Retinal pigment epithelial cell (primary cell): ENCODE measurements at places on chromosomes 11 and 22.

DNA sequence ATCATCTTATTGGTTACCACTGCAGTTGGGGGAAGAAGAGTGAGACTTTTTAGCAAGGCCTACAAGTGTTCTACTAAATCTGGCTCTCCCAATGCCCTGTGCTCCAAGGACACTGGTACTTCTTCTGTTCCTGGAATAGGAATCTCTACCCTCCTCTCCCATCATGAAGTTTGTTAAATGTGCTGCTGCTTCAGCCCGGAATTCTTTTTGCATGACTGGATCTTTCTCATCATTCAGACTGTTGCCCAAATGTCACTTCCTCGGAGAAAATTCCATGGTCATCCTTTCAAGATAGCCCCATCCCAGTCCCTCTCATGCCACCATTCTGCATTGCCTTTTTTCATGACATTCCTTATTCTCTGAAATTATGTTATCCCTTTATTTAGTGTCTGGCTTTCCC is 400.8 kb downstream of the SOX6 start:
- no peak for DNase-seq

DNA sequence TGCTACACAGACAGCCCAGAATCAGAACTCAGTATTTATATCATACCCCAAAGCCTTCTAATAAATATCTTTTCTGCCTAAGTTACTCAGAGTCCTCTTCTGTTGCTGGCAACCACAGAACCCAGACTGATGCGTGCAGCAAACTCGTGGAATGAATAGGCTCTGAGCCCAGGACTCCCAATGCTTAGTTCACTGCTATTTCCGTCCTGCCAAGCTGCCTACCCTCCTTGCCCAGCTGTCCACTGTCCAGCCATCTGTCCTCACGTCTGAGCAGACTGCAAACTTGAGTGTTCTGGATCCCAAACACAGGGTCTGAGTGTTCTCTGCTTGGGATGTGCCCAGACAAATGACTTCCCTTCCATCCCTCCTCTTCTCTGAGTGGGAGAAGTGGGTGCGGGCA is 19.4 kb downstream of the PTPN5 start:
- DNase-seq: no peak

- DNase-seq: no peak
Observed at GRCh38 chr22:46112405-46112804, 37.9 kb upstream of the PPARA start.

DNA sequence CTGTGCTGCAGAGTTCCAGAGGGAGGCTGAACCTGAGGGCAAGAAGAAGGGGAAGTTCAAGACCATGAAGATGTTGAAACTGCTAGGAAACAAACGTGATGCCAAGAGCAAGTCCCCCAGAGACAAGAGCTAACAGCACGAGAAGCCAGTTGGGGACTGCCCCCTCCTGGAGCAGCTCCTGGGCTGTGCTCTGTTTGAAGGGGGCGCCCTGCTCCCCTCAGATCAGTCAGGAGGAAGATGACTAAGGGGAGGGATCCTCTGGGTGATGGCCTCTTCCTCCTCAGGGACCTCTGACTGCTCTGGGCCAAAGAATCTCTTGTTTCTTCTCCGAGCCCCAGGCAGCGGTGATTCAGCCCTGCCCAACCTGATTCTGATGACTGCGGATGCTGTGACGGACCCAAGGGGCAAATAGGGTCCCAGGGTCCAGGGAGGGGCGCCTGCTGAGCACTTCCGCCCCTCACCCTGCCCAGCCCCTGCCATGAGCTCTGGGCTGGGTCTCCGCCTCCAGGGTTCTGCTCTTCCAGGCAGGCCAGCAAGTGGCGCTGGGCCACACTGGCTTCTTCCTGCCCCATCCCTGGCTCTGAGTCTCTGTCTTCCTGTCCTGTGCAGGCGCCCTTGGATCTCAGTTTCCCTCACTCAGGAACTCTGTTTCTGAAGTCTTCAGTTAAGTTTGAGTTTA is 12.6 kb downstream of the C22orf23 start:
- no peak for DNase-seq

DNA sequence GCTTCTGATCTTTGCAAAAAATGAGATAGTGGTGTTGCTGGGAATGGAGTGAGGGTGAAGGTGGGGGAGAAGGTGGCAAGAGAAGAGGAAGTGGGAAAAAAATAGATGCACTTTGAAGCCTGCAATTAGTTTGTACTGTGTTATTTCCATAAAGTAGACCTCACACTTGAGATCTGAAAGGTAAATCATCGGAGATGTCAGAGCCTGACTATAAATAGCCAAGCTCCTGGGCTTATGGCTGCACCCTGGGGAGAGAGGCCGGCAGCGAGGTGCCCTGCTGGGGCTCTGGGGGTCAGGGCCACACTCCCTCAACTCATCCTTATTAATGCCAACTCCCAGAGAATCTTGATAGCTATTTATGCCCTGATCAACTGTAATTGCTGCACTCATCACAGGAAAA is 134.4 kb downstream of the NXPE2 start:
- DNase-seq: no peak

- DNase-seq: no peak
Observed at GRCh38 chr11:33598426-33599069, 102.1 kb downstream of the C11orf91 start.

GRCh38 chr22:32005453-32005852 is 37.6 kb upstream of the SLC5A1 start:
- no peak for DNase-seq

DNA sequence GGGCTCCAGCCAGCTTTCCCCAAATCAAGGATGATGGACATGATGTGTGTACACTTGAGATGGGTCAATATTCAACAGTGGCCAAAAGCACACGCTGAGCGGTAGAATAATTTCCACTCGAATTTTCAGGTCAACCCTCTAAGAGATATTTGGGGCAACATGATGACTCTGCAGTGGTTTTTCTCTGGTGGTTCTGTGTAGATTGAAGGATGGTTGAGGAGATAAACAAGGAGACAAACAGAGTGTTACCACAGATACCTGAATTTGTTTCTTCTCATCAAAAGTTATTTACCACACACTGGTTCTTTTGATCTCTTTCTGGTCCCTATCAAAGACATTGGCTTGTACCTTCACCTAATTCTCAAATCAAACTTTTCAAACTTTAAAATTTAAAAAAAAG is 242.0 kb downstream of the ETS1 start:
- no peak for DNase-seq

- DNase-seq: no peak
Observed at GRCh38 chr11:118673361-118674081, 5.9 kb downstream of the TREH start.

DNA sequence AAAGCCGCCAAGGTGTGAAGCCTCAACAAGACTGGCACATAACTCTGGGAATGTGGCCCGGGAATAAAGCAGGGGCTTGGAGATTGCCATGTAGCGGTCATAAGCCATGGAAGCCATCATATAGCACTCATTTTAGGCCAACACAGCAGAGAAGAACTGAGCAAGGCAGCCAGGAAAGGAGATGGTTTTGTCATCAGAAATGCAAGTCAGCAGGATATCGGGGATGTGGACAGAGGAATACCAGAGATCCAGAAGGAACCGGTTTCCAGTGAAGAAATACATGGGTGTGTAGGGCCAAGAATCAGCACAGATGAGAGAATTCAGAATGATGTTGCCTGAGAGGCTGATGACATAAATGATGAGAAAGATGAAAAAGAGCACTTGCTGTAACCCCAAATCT is 3.0 kb upstream of the OR9G4 start:
- no peak for DNase-seq

- DNase-seq: no peak
Observed at GRCh38 chr22:29342577-29343312, 27.2 kb upstream of the RASL10A start.

DNA sequence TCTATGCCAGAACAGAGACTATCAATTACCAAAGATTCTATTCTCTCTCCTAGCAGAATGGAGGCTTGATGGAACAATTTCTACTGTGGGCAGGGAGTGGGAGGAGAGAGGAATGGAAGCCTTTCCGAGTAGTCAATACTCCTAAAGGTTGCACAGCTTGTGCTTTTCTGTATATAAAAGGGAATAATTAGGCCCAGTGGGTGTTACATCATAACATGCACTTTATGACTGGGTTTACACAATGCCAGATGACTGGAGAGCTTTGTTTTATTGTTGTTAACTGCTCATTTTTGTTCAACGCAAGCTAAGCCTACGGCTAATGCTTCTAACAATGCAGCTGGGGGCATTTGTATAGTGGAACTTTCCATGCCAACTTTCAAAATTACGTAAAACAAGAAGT is 2237.9 kb upstream of the RAG2 start:
- no peak for DNase-seq

DNA sequence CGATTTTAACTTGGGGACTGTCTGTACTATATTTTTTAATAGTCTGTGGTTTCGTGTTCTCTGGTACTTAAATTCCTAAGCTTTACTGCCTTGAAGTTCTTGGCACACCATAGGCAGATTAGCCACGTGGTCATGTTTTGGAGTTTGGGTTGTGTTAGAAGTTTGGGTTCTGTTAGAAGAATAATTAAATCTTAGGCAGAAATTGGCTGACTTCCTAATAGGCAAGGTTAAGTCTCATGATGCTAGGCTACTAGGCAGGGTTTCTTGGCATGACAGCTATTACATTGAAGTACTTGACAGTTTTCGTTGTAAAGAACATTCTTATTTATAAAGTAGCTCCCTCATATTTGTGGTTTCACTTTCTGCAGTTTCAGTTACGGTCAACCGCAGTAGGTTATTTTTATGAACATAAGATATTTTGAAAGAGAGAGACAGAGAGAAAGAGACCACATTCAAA is 30.0 kb upstream of the MMP7 start:
- peak; percentile 99 for DNase-seq

DNA sequence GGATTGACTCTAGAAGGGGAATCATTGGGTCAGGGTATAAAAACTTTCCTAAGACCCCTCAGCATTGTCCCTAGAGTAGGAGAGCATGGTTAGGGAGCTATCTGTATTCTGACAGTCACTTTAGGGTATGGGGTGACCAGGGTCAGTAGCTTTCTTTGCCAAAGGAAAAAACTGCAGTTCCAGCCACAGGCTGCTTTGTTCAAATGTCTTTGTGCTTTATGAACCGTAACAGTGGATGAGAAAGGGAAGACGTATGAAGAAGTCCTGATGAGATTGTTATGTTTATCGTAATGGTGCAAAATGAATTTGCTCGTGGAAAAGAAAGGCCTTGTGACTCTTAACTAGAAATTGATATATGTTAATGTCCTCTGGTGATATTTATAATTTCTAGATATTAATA is 30.0 kb downstream of the CYB5R2 start:
- no peak for DNase-seq

- no peak for DNase-seq
Observed at GRCh38 chr11:60959431-60959830, 7.5 kb upstream of the SLC15A3 start.

GRCh38 chr11:28209906-28210305 is 101.7 kb downstream of the METTL15 start:
- no peak for DNase-seq

GRCh38 chr22:48342016-48342415 is 1485.7 kb downstream of the BRD1 start:
- no peak for DNase-seq

DNA sequence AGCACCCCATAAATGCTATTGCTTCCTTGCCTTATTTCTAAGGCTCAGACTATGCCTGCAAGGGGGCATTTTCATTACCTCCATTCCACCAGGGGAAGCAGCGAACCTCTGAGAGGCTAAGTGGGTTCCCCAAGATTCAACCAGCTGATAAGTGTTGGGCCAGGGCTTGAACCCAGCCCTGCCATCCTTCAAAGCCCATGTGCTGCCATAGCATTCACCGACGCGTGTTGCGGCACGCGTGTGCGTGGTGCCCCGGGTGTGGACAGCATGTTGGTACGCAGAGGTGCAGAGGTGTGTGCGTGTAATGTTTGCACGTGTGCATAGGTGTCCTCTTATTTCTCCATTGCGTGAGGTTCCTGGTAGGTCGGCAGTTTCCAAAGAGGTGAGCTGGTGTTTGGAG is 66.0 kb upstream of the PPARA start:
- DNase-seq: no peak
